ENCODE measurements at places on chromosomes 4 and X.

DNA sequence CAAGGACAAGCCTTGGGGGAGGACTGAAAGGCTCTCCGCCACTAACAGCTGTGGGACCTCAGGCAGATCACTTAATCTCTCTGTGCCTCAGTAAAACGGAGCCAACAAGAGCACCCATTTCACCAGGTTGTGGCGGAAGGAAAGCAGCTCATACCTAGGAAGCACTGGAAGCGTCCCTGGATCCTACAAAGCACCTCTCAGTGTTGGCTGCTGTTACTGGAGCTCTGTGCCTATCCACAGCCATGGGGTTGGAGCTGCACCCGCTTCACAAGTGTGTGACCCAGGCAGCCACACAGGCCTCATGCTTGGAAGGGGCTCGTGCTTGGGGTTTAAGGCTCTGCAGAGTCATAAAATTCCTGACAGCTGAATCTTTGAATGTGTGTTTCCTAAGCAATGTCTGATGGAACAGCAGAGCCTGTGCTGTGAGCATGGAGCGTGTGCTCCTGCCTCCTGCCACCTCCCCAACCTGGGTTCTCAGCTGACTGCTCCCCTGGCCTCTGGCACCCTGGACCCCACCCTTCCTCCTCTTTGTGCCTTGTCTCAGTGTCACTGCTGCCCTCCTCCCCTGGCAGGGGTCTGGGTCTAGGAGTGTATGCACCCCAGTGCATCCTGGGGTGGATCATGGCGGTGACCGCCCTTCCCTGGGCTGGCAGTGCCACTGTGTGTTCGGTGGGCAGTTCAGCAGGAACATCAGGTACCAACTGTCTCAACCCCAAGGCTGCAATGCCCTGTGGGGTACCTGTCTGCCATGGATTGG is 14.4 kb upstream of the MAN2B2 start:
- no peak for DNase-seq

DNA sequence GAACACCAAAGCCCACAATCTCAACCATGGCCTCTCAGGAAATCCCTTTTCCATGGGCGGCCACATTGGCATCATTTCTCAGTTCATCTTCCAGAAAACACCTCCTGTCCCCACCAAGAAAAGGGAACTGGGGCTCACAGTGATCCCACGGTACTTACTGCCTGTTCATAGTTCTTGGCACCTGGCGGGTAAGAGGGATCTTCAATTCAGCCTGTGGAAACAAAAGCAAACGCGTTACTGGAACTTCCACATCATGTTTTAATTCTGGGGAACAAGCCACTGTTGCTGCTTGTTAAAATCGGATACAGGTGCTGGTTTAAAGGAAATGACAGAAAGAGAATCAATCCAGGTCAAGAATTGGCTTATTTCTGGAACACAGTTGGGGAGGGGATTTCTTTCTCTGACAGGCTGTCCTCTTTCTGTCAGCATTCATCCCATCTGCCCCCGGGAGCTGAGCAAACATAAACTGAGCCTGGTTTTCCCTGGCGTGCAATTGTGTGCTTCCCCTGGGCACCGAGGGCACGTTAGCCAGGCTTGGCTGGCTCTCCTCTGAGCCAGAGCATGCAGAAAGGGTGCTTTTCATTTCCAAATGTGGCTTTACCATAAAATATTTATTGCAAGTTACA is 16.8 kb downstream of the CLNK start:
- DNase-seq = no peak

DNA sequence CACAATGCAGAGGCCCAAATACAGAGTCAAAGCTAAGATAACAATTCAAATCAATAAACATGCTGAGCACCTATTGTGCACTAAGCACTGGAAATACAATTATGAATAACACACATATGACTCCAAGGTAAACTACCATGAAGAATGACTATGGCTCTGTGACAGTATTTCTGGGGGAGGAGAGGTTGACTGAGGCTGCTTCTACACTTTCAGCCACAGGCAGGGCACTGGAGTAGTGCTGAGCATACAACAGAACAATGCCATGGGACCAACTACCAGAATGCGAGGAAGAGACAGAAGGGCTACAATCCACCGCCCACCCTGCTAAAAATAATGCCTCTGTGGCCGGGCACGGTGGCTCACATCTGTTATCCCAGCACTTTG is 13.7 kb downstream of the TEC start:
- DNase-seq = no peak

DNA sequence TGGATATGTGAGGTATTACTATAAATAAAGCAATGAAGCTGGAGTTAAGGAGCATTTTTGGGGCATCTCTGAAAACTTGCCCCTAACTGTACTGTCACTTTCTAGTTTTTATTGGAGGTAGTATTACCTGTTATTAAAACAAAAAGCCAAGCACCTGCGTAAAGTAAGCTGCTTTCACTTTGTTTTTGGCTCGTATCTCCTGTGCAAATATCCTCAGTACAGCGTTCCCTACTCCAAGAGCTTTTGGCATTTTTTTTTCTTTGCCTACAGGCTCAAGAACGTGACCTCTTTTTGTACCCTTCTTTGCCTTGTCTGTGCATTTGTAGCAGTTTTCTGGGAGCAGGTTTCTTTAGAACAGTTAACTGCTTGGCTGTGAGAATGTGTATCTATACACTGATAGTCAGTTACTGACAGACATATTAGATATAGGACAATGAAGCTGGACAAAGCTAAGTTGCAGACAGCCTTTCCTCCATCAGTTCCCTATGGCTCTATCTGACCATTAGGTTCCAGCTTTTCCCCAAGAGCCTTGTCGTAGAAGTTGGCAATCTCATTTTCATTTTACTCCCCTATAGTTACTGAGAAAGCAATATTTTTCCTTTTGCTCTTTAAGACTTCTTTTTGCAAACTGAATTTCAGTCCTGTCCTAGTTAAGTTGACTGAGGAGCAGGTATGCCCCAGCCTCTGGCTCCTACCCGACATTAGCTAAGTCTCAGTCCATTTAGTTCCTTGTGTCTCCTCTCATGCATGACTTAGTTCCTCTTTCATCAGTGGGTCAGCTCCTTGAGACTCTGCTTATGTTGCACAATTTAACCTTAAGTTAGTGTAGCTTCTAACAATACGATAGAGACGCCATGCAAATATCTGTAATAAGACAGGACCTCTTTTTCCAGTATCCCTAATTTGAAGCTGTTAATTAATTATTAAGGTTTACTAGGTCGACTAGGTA is 71.5 kb upstream of the HPRT1 start:
- no peak for DNase-seq

DNA sequence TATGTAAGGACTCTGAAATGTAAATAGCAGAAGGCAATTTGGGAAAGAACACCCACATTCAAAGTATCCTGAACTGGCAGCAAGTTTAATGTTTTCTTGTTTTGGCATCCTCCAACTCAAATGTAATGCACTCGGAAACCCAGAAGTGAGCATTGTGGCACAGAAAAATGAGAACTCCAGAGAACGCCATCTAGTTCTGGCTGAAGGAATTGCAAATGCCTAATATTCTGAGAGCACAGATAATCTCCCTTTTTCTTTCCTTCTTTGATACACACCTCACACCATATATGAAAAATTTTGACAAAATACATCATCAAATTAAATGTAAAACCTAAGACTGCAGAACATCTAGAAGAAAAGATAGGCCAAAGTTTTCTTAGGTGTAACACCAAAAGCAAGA is 52.1 kb downstream of the PWWP3B start:
- DNase-seq = no peak

- no peak for DNase-seq
Measured at GRCh38 chr4:134753390-134753789, 551.8 kb upstream of the PABPC4L start.

Data from HFF-Myc (cell line).